ENCODE measurements at places on chromosomes 4 and X.

- peak; percentile 1 for DNase-seq
Observed at GRCh38 chrX:54288277-54288676, 69.6 kb downstream of the WNK3 start.

DNA sequence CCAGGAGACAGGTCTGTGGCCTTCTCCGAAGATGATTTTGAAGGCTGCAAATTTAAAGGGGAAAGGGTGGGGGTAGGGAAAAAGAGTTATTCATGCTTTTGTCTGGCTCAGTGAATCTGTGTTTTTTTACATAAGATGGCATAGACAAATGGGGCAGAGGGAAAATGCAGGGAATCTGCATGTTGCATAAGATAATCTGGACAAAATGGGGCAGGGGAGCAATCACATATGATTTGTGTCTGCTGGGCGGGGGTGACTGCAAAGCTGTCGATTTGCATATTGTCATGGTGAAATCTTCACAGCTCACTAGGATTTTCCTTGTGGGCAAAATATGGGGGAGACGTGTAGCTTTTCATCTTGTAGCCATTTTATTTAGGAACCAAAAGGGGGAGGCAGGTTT, 29.4 kb upstream of the GYG2 start:
- no peak for DNase-seq

GRCh38 chrX:151019856-151020255, 36.7 kb downstream of the HMGB3 start:
- peak; percentile 4 for DNase-seq

GRCh38 chrX:110087485-110088356, 84.8 kb downstream of the TMEM164 start:
- DNase-seq: peak; percentile 91

DNA sequence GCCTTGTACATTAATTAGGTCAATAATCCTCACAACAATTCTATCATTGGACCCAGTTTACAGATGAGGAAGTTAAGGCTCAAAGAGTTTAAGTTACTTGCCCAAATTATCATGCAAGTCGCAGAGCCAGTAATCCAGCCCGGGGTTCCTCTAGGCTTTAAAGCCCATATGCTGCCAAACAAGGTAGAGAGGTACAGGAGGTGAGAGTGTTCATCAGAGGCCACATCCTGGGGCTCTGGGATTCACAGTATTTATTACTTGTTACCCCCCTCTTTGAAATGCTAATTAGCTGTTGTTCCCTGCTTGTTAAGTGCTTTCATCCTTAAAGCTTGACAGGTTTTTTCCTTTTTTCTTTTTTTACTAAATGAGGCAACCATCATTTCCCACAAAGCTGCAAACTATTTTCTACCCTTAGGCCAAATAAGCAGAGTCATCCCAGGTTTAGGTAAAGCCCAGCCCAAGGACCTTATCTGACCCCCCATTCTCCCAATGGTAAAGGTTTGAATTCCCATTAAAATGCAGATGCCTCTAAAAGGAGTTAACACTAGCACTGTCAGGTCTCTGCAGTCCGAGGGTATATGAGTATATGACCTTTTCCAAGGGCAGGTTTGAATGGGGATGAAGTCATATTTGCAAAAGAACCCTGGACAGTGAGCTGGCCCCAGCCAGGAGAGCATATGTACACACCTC, 150.3 kb downstream of the SOX3 start:
- DNase-seq: no peak

DNA sequence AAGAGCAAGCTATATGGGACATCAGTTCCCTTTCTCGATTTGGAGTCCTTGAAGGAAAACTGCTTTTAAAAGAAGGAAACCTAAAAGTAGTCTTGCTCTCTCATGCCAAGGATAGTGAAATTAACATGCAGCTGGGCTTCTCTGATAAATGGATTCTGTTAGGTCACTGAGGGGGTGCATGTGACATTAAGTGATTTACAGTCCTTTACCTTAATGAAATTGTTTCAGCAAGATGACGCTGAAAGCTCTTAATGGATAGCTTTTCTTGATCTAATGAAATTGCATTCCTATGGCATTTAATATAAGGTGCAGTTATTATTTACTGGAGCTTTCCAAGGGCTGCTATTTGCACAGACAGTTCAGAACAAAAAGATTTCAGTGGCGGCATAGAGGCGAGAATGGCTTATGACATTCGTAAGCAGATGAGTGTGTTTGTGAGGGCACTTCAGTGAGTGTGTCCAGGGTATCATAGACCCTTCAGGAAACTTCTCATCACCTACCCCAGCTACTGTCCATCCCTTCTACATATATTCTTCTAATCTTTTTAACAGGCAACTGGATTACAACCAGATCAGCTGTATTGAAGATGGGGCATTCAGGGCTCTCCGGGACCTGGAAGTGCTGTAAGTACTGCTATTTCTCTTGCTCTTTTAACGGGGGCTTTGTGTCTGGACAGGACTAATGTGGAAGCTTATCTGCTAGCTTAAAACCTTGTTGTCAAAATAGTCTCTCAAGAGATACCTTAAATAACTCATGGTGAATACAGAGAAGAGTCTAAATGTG, 219.9 kb upstream of the PACRGL start:
- DNase-seq: no peak

- no peak for DNase-seq
Observed at GRCh38 chr4:181971411-181971810, 271.8 kb upstream of the TENM3 start.

- no peak for DNase-seq
Observed at GRCh38 chr4:1366371-1367229, 19.6 kb downstream of the UVSSA start.

- DNase-seq: no peak
Observed at GRCh38 chrX:69149466-69150280, 15.6 kb downstream of the PJA1 start.

DNA sequence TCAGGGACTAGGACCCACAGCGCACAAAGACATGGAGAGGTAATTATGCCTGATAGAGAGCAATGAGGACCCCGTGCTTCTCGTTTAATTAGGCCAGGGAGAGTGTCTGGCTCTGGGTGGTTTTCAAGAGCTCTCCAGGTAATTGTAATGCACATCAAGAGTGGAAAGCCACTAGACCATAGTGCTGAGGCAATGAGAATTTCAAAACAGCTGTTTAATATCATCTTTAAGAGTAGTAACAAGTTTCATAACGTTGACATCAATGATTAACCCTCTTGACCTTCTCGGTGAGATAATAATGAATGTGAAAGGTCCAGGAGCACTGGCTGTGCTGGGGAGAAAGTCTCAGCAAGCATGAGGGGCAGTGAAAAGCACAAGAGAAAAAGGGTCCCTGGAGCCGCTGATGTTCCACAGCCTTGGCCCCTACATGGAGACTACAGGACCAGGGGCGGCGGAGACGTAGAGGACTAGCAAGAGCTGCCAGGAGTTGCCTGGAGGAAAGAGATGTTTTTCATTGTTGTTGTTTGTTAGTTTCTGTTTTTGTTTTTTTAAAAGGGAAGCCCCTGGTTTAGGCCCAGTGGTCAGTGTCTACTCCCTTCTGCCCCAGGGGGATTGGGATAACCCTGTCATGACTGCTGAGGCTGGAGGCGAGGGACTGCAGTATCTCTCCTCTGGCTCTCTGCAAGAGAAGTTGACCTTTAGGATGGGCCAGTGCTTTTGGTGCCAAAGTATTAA, 14.8 kb upstream of the CXCR3 start:
- no peak for DNase-seq

DNA sequence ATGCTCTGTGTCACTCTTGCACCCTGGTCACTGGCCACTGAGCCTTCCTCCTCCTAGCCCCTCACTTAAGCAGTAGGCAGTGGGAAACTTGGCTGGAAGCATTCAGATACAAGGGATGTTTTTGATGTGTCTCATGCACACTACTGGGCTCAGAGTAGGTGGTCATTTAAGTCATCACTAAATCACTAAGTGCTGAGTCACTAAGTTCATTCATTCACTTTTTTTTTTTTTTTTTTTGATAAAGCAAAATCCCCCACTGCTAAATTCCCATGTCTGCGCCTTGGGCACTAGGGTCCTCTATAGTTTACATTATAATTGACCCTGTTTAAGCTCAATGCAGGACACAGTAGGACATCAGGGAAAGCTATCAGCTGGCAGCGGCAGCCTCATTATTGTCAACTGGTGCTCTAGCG, 182.4 kb upstream of the MBNL3 start:
- peak; percentile 2 for DNase-seq

DNA sequence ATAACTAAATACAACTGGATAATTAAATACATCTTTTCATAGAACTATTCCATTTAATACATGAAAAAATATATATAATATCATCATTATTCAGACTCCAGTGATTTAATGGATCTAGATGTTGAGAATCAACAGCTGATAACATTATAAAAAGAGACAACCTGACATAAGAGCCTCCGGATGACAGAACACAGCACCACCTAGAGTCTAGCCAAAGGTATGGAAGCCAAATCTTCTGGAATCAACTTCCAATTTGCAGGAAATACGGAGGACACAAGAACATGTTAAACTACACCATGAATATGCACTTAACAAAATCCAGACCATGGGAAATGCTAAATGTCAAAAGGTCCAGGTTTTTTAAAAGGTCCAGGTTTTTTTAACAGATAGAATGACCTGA, 55.0 kb downstream of the LRBA start:
- DNase-seq: peak; percentile 34

- no peak for DNase-seq
Observed at GRCh38 chr4:157221426-157221894, 932 bp downstream of the GRIA2 start.

DNA sequence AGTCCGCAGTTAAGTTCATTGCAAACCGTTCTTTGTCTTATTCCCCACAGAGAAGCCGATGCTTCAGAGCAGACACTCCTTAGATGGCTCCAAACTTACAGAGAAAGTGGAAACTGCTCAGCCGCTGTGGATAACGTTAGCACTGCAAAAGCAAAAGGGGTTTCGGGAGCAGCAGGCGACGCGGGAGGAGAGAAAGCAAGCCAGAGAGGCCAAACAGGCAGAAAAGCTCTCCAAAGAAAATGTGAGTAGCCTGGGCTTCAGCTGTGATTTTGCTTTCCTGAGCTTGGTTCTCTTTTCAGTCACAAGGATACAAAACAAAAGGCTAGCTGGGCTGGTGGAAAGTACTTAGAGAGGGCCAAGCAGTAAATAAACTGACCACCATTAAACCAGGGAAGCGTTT, 64.0 kb downstream of the AASDH start:
- DNase-seq: no peak

DNA sequence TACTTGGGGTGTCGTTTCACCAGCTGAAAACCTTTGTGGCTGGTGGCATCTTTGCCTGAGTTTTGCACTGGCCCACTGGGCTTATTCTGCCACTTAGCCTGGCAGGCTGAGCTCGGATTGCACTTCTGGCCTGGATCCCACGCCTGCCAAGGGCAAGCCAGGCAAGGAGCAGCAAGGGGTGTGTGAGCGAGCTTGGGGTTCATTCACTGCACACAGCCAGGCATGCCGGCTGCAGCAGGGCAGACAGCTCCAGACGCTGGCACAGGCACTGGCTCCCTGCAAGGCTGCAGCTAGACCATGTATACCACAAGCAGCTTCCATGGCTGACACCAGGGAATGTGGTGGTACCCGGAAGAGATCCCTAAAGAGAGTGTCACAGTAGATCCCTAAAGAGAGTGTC, 476.3 kb downstream of the EPHA5 start:
- DNase-seq: no peak

GRCh38 chrX:19776753-19777152, 110.6 kb downstream of the SH3KBP1 start:
- DNase-seq: no peak

DNA sequence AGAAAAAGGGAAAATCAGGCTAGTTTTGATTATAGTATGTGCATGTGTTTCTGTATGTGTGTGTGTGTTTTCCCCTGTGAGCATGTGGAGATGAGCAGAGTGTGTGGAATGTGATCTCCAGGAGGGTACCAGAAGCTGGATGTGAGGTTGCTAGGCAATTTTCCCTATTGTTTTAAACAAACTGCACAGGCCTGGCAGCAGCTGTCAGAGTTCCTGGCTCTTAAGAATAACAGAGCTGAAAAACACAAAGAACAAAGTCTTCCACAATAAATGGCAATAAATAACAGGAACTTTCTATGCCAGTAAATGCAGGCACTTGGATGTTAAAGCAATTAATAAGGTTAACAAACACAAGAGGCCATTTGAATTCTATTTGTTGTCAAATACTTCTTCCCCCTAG, 344.6 kb upstream of the CTSO start:
- peak; percentile 96 for DNase-seq

- DNase-seq: no peak
Observed at GRCh38 chr4:10353110-10353509, 104.1 kb downstream of the ZNF518B start.

DNA sequence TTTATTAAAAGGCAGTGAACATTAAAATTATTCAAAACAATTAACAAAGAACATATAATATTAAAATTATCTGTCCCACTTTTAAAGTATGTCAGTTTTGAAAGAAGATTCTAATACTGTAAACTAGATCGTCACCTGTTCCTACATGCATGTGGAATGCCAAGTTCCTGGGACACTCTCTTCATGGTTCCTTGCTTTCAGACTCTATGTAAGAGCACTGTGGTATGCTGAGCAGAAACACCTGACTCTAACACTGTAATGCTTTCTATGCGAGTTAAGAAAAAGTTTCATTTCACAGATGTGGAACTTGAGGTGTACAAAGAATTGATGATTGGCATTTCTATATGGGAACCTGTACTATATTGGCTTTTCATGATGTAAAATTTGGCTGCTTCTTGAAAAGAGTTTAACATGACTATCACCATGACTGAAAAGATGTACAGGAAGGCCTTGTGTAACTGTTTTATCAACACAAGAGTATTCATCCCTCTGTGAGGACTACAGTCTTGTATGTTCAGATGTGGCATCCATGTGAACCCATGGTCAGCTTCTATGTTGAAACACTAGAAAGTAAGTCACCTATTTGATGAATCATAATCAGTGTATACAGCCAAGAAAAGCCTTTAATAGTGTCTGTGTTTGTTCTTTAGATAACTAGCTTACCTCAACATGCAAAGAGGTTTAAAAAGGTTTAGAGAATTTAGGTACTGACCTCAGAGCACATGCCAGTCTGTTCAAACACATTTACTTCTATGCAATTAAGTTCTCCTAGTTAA, 354.5 kb downstream of the ARHGAP24 start:
- no peak for DNase-seq

DNA sequence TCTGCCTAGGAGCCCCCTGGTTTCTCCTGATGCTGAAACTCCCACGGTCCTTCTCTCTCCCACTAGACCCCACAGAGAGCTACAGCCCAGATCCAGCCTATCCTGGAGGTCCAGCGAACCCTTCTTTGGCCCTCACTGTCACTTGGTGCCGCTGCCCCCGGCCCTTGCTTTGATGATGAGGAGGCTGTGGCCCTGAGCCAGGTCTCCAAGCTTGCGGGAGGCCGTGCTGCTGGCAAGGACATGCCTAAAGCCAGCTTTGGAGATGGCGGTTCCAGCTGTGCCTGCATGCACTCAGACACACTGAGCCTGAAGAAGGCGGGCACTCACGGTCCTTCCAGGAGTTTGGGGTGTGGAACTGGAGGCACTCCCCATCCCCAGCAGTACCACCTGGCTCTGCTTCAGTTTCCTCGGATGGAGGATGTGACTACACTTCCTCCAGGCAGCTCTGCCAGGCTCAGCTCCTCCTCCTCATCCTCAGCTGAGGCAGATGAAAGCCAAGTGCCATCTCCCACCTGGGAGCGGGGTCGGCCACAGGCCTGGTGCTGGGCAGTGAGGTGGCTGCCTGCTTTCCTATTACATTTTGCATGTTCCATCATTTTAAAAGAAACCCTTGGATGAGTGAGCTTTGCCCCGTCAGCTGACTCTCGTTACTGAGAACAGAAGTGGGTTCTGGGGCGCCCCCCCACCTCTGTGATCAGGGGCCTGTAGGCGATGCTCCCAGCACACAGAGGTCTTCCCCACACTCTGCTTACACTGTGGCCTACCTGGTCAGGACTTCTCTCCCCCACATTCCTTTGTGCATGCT, 9.0 kb downstream of the TNIP2 start:
- no peak for DNase-seq

- no peak for DNase-seq
Observed at GRCh38 chr4:16492872-16493271, 266.6 kb upstream of the TAPT1 start.
